CD4-positive, alpha-beta T cell treated with Interferon alpha-2 for 1 hour (primary cell): ENCODE measurements at places on chromosomes 12 and 14.

- DNase-seq, result peak; percentile 79
These were observed 716 bp downstream of the HSP90AA1 start for GRCh38 chr14:102085948-102086708.

GRCh38 chr12:121626853-121627640, 717 bp downstream of the ORAI1 start:
- DNase-seq, result peak; percentile 77

- no peak for DNase-seq
These were observed 221.8 kb downstream of the TMEM121 start for GRCh38 chr14:105748204-105748578.

DNA sequence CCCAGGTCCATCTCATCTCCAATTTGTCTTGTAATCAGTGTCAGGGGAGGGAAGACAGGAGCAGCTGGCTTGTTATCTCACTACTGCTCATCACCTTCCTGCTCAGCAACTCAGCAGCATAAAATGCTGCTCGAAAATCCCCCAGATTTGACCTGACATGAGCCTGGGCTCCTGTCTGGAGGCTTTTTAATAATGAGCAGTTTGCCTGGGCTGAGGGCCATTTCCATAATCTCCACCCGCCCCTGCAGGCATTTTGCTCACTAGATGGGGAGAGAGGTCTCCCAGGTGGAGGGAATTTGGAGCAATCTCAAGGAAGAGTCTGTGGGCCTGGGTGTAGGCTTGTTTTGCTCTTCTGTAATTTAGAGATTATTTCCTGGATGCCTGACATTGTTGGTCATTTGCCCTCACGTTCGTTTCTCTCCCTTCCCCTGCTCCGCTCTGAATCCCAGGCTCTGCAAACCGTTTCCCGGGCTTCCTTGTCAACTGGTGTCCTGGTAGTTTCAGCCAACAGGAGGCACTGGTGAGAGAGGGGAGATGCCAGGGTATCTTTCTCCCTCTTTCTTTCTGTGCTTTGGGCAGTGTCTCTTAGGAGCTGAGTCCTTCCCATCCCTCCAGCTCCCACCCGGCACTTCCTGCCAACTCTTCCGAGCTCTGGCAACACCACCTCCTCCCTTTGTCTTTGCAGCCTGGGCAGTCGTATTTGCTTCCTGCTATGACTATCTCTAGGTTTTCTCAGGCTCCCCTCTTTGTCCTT, 299.2 kb downstream of the GLT1D1 start:
- DNase-seq, result no peak

DNA sequence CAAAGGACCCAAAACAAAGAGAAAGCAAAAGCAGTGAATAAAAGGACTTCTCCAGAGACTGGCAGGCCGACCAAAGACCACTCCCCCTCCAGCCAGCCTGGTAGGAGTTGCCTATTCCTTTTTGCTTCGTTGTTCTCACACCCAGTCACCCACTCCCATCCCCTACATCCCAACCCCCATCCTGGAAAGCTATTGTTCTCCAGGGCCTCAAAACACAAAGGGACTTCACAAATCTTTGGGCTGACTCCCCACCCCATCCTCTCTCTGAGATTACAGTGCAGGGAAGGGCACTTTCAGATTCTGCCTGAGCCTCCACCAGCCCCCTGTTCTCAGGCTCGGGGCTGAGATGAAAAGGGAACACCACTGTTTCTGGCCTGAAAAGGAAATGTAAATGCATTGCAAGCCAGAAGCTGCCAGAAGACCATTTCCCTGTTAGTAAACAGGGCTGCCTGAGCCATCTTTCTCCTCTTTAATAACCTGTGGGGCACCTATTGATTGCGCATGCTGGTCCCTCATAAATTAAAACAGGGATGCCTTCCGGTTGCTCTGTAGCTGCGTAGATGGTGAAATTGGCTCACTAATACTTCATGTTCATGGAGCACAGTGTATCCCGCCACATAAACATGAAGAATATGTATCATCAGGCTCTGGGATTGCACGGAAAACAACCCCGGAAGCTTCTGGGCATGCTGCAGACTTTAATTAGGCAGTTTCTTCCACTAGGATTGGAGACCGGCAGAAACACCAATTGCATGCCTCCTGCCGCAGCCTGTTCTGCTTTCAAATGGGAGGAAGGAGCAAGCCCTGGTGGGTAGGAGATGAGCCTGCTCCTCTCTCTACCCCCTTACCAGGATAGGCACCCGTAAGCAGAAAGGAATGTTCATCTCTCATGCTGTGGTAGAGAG, 130.3 kb upstream of the FUT8 start:
- DNase-seq, result no peak

GRCh38 chr12:69438539-69438938, 31.6 kb upstream of the FRS2 start:
- no peak for DNase-seq

GRCh38 chr12:11891754-11892386, 178.9 kb upstream of the BCL2L14 start:
- DNase-seq, result no peak

GRCh38 chr12:109085590-109085989, 7.7 kb downstream of the ALKBH2 start:
- no peak for DNase-seq
